ENCODE measurements at places on chromosomes 16 and 17.

- no peak for DNase-seq
These were observed 29.0 kb upstream of the CLEC18B start for GRCh38 chr16:74450236-74450635.

- no peak for DNase-seq
These were observed 18.3 kb downstream of the KRT12 start for GRCh38 chr17:40848583-40849235.

DNA sequence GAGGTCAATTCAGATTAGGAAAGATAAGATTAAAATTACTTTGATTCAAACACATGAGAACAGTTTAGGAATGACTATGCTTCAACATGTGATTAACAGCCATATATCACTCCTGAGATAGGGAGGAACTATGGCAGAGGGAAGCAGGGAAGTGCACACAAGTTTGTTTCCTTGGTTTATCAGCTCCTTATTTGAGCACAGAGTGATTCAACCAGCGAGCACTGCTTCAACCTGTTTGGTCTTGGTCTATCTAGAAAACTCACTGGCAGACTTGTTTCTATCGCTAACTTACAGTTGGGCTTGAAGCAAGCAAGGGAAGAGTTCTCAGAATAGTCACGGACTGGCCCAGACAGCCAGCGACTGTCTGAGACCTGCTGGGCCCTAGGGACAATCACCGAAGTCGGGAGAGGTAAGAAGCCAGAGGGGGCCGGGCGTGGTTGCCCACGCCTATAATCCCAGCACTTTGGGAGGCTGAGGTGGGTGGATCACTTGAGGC lies 23.5 kb downstream of the TUBG1 start:
- DNase-seq: no peak

DNA sequence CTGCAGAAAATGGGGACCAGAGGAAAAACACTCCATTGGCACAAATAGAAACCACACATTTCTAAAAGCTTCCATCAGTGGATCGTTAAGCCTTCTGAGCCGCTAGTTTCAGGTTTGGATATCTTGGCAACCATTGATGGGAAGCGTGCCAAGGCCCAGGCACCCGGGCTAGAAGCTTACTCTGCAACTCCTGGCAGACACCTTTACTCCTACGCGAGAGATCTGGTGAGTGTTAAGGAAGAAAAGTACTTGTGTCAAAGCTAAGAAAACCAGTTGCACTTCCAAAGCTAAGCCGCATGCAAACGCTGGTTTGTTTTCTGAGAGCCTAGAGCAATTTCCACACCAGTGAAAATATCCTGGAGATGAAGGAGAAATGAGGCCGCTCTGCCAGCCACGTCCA lies 472.4 kb downstream of the PMP22 start:
- DNase-seq: no peak

GRCh38 chr17:65754081-65754480 lies 192.6 kb upstream of the AXIN2 start:
- no peak for DNase-seq

GRCh38 chr17:71099003-71099714 lies 929.8 kb downstream of the KCNJ2 start:
- DNase-seq: no peak

- DNase-seq: no peak
These were observed 29.5 kb downstream of the KAT7 start for GRCh38 chr17:49817993-49818392.

- no peak for DNase-seq
These were observed 17.1 kb downstream of the ATP1B2 start for GRCh38 chr17:7667656-7668406.

GRCh38 chr17:28706471-28707338 lies 5.0 kb downstream of the PROCA1 start:
- DNase-seq: no peak

DNA sequence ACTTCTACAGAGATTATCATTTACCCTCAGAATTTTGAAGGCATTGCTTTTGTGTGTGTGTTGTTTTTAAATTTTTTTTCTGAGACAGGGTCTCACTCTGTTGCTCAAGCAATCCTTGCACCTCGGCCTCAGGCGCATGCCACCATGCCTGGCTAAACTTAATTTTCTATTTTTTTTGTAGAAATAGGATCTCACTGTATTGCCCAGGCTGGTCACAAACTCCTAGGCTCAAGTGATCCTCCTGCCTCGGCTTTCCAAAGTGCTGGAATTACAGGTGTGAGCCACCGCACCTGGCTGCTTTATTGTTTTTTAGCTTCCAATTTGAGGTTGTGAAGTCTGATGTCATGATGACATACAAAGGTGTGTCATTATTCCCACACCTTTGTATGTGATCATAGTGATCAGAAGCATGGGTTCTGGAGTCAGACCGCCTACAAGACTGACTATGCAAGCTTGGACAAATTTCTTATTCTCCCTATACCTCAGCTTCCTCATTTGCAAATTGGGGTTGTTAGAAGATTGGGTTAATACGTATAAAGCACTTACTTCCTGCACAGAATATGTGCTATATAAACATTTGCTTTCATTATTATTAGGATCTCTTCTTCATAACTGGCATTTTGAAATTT lies 5.8 kb downstream of the SEPHS2 start:
- no peak for DNase-seq

- DNase-seq: peak; percentile 77
These were observed at the start of gene SLC2A4 for GRCh38 chr17:7281074-7281952. TSS of gene SLC2A4 (plus strand) at chr17:7281718. CDS start at chr17:7281935, 217 bp downstream.

- no peak for DNase-seq
These were observed 2.1 kb upstream of the ADGRG5 start for GRCh38 chr16:57540387-57540786.

DNA sequence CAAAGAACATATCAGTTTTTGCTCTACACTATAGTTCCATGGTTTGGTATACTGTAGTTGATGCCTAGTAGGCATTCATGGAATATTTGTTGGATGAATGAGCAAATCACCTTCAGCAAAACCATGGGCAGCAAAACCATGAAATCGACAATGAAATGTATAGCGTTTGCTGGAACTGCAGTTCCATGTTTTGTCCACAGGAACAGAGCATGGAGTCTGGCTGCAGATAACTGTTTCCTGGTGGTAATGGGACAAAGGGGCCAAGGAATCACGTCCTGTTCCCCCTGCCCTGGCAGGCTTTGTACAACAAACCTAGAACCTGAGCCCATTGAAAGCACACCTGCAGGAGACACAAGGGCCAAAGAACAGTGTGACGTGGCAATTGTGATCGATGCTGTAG lies 101.1 kb downstream of the USP31 start:
- DNase-seq: no peak

GRCh38 chr17:1635675-1636465 lies 7.2 kb upstream of the SLC43A2 start:
- no peak for DNase-seq

DNA sequence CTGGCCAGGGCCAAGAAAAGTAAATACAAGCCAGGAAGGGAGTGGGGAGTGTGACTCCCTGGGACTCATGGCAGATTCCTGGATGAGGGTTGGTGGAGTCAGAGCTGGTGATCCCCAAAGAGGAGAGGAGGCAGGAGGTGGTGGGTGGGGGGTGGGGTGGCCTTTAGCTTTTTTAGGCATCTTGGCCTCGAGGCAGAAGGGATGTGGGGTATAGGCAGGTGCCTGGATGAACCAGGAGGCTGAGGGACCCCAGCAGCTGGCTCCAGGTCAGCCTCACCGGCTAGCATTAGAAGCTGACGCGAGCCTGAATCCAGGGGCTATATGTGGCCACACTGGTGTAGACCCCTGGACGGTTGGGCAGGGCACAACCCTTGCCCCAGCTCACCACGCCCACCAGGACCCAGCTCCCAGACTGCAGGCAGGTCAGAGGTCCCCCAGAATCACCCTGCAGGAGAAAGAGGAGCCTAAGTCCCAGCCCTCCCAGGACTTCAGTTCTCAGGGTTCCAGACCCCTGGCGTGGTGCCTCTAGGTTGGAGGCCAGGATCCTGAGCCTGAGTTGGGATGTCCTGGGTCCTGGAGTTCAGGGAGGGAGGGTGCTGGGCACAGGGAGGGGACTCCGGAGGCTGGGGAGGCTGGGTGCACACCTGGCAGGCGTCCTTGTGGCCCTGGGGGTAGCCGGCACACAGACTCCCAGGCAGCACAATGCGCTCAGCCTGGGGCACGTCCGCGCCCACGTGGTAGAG lies 2.8 kb downstream of the PRSS33 start:
- no peak for DNase-seq

GRCh38 chr16:82013139-82013538 lies 1.9 kb upstream of the SDR42E1 start:
- no peak for DNase-seq

DNA sequence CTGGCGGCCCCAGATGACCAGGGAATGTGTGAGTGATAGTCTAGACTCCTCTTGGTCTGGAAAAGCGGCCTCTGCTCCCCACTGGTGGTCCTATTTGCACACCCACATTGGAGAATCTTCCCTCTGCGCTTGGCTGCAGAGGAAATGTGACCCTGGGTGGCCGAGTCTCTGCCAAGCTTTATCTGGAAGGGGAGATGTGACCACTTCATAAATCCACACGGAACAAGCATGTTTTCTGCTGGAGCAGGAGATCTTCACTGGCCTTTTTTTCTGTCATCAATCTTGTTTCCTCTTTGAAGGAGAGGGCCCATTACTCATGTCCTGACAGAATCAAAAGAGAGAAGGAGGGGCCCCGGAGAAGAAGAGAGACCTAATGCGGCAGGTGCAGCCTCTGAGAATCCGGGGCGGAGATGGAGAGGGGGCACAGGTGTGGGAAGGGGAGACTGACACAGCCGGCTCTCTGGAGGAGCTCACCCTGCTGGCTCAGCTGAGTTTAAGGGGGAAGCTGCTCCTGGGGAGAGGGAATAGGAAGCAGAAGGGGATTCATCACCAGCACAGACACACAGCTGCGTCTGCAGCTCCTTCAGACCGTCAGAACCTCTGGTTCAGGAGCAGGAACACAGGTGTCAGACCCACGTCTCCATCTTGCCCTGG lies 116.3 kb downstream of the SOX9 start:
- no peak for DNase-seq

GRCh38 chr17:40511136-40511535 lies 9.7 kb upstream of the TNS4 start:
- no peak for DNase-seq

GRCh38 chr17:28173031-28173561 lies 130.6 kb downstream of the NLK start:
- no peak for DNase-seq

DNA sequence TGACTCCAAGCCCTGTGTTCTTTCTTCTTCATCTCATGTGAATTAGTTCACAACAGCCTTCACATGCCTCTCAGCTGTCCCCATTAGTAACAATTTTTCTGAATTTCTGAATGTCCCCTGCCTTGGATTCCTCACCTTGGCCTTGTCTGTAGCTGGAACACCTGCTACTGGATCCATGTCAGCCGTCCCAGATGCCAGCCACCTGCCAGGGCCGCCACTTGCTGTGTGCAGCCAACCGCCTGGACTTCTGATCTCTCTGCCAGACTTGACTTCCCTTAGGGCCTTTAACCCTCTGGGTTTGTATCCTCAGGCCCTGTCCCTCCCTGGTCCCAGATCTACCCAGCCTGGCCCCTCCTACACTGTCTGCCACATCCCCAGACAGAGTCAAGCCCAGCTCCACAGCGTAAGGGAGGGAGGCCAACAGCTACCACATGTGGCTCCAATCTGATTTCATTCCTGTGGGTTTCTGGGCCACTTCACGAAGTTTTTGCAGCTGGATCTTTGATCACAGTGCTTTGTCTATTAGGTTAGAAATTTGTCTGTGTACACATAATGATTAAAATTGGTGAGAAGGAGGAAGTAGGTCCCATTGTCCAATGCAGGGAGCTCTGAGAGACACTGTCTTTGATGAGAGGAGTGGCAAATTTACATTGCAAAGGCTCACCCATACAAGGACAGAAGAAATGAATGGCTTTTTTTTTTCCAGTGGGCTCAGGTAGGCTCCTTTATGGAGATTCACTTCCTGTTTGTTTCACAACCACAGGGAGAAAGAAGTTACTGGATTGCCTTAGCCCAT lies 15.3 kb downstream of the MPP2 start:
- peak; percentile 38 for DNase-seq

- DNase-seq: no peak
These were observed 141.2 kb downstream of the SEC14L1 start for GRCh38 chr17:77281904-77282367.

DNA sequence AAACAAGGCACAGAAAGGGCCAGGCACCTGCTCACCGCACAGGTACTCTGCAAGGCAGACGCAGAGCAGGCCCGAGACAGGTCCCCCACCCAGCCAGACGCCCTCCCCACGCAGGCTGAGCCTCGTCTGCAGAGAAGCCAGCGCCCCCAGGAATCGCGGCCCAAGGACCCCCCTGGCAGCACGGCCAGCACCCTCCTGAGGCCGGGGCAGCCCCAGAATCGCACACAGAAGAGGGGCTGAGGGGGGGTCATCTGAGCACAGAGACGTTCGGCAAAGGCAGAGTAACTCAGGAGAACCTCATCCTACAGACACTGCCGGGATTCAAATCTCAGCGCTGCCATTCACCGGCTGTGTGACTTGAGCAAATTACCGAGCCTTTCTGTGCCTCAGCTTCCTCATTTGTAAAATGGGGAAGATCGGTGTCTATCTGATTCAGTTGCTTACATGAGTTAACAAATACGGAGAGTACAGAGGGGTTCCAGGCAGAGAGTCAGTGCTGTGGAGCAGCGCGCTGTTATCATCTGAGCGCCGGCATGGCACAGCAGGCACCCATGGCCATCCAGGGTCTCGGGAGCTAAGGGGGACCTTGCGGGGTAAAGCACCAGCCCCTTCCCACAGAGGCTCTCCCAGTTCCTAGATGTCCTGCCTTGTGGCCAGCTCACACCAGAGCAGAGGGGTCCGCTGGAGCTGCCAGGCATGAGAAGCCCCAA lies 10.4 kb downstream of the EMC6 start:
- no peak for DNase-seq

DNA sequence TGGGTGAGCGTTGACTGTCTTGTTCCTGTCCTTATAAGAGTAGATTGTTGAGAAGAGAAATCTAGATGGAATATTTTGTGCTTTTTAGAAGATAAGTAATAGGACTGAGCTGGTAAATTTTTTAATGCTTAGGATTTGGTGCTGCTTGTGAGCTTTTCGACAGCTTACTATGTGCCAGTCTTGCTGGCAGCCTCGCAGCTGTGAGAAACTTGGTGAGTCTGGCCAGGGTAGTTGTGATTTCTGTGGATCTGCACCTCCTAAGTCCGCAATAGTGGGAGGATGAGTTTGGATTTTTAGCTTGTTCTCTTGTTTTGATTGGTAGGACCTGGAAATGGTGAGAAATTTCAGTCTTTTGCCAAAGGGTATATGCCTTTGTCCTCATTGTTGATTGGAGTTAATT lies 3.6 kb downstream of the SOCS7 start:
- no peak for DNase-seq

DNA sequence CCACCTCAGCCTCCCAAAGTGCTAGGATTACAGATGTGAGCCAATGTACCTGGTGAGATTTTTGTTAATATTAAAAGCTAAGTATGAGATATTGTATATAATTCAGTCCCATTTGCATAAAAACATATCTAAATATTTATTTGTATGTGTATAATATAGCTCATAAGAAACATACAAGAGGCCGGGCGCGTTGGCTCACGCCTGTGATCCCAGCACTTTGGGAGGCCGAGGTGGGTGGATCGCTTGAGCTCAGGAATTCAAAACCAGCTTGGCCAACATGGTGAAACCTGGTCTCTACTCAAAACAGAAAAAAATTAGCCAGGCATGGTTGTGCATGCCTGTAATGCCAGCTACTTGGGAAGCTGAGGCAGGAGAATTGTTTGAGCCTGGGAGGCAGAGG lies 16.8 kb upstream of the BCO1 start:
- DNase-seq: no peak

- no peak for DNase-seq
These were observed 3.6 kb upstream of the WDR24 start for GRCh38 chr16:693766-694165.
